ENCODE measurements at places on chromosomes 2 and 18. TPM values are rescaled to one million over a fixed set of nuclear protein-coding genes. Genes with fewer than 3 reads are reported as not detected.

The LAMA3 gene
- 37.9 TPM for total RNA-seq

The KCNF1 gene
- 0.29 TPM for total RNA-seq

The CLASP1 gene
- 46.1 TPM for total RNA-seq

The ILKAP gene
- total RNA-seq = 31.6 TPM

- H3K36me3 ChIP-seq = no peaks in the 10 kb centered on the region
- H3K27ac ChIP-seq = no peak overlapping the region
- no peaks in the 10 kb centered on the region for H3K27me3 ChIP-seq
- no peaks in the 10 kb centered on the region for H3K4me1 ChIP-seq
These were observed 1195.9 kb upstream of the CHAC2 start for GRCh38 chr2:52571380-52572347.

GRCh38 chr2:226330206-226330605 is 469.4 kb downstream of the IRS1 start:
- H3K36me3 ChIP-seq = no peaks in the 10 kb centered on the region
- H3K27me3 ChIP-seq = no peaks in the 10 kb centered on the region
- no peaks in the 10 kb centered on the region for H3K4me1 ChIP-seq
- no peak for DNase-seq
- H3K4me3 ChIP-seq = no peak overlapping the region
